GM10248 (cell line): ENCODE measurements at places on chromosomes 3 and 15.

- DNase-seq = no peak
Observed at GRCh38 chr3:193987186-193987585, 148.8 kb upstream of the HES1 start.

DNA sequence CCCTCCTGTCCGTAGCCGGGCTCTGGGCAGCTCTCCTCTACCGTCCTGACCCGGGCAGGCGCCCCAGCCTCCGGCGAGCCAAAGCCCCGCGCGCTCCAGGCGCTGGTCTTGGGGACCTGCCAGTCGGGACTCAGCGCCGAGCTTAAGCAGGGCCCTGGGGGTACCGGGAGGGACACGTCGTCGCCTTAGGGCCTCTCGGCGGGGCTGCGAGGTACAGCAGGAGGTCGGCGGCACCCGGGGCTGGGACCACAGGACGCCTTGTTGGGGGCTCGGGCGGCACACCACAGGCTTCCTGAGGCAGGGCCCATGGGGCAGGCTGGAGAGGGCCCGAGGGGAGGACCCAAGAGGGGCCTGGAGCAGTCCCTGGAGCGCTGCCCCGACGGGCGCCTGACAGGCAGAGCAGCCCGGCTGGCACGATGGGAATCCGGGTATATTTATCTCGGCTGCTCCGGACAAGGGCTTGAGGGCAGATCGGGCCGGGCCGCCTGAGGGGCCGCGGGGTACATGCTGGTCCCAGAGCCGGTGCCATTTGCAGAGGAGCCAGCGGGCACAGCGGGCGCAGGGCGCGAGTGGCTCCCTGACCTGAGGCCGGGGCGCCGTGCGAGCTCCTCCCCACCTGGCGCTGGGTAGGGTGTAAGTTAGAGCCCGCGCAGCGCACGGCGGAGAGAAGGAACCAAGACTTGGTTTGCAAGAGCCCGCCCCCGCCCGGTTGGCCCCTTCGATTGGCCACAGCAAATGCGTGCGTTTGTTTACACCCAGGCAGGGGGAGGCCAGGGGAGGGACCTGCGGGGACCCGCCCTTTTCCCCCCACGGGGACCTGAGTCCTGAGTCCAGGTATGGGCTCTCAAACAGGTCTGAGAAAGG lies 574 bp downstream of the SLC38A3 start:
- no peak for DNase-seq

GRCh38 chr3:61929617-61930016 lies 368.2 kb downstream of the PTPRG start:
- no peak for DNase-seq

DNA sequence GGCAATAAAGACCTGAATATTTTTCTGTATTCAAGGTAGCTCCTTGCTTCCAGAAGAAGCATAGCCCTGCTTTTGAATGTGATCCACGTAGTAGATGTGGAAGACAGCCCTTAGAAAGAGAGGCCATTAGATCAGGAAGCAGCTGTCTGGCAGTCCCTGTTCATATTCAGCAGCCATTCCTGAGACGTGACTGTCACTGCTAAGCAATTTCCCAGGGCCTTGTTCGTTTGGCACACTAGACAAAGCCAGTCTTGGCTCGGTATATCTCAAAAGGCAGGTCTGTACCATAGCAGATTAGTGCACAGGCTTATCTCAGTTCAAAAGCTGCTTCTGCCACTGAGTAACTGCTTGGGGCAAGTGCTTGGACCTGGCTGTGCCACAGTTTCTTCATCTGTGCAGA lies 287.8 kb upstream of the MCTP2 start:
- DNase-seq = no peak

GRCh38 chr3:69032142-69032541 lies 18.7 kb upstream of the EOGT start:
- DNase-seq = no peak

- DNase-seq = no peak
Observed at GRCh38 chr15:39746714-39747276, 35.8 kb downstream of the FSIP1 start.

DNA sequence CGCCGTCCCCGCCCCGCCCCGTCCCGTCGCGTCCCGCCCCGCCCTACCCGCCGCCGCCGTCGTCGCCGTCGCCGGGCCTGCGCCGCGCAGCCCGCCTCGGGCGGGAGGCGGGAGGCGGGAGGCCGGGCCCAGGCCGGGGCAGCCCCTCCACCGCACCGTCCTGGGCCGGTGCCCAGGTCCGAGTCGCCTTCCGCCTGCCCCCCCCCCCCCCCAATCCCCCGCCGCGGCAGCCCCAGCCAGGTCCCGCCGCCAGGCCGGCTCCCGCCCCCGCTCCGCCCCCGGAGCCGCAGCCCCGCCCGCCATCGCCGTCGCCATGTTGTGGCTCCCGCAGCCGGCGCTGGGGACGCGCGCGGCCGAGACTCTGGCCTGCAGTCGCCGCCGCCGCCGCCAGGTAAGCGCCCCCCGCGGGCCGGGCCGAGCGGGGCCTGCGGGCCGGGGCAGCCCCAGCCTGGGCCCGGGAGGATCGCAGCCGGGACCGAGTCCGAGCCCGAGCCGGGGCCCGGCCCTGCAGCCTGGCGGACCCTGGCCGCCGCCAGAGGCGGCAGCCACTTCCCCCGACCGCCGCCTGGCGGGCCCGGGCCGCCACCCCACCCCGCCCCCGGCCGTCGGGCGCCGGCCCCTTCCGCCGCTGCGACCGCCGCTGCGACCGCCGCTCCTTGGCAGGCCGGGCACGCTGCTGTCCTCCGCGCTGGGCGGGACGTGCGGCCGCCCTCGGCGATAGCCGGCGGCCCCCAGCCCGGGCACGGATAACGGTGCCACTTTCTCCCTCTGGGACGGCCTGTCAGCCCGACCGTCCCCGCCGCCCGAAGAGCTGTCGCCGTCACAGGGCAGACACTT lies at the start of gene ZNF592:
ZNF592 (plus strand) TSS at position 319 of the 837 bp plus-strand sequence. CDS start 34,084 bp downstream, outside the sequence.
- DNase-seq = peak; percentile 81
